Uterus (tissue), 4 donors: ENCODE measurements at places on chromosomes 13 and 19. TPM values are rescaled to one million over a fixed set of nuclear protein-coding genes. Genes with fewer than 3 reads are reported as not detected.

LRRC63 gene
- 1.2 TPM for total RNA-seq

CEACAM19 gene
- total RNA-seq, result 16.1 TPM

F7 gene
- total RNA-seq, result 0.69 TPM

SLC10A2 gene
- total RNA-seq, result not detected

FCAR gene
- total RNA-seq, result 0.40 TPM

ZNF780B gene
- total RNA-seq, result 48.3 TPM

NDUFS7 gene
- 39.2 TPM for total RNA-seq

- no peak for DNase-seq
Measured at GRCh38 chr13:23159760-23160637, 20.8 kb upstream of the SGCG start.

DNA sequence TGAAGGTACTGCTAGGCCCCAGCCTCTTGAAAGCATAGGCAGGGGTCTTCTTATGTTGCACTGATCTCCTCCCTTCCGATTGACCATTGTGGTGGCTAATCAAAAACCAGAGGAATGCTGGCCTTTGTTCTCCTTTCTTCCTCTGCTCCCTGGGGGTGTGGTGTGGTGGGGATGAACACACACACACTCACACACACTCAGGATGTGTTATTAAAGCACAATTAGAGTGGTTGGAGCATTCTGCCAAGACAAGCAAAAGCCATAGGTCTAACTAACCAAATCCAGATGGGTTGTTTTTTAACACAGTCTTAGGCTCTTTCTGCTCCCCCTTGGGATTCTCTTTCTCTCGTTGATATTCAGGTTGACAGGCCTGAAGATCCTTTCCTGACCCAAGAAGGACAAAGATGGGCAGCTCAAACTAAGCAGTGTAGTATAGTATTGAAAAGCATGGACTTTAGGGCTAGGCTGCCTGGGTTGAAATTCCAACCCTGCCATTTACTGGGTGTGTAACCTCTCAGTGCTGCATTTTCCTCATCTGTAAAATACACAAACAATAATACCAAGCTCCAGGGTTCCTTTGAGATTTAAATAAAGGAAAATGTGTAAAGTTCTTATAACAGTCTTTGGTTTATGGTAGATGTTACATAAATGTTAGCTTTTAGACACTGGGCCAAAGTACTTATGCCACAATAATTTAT lies 25.5 kb upstream of the DGKH start:
- DNase-seq, result no peak

MYBPC2 gene
- total RNA-seq, result 0.24 TPM

GRCh38 chr13:34039678-34040077 lies 221.7 kb downstream of the RFC3 start:
- DNase-seq, result no peak

GRCh38 chr13:25806264-25806974 lies 245.4 kb downstream of the SHISA2 start:
- DNase-seq, result no peak

GRCh38 chr19:35587321-35587720 lies 1.3 kb downstream of the PMIS2 start:
- no peak for DNase-seq

HMGB1 gene
- 428 TPM for total RNA-seq

OR7C1 gene
- not detected for total RNA-seq

- no peak for DNase-seq
Measured at GRCh38 chr13:79722885-79723445, 242.0 kb downstream of the NDFIP2 start.

DNA sequence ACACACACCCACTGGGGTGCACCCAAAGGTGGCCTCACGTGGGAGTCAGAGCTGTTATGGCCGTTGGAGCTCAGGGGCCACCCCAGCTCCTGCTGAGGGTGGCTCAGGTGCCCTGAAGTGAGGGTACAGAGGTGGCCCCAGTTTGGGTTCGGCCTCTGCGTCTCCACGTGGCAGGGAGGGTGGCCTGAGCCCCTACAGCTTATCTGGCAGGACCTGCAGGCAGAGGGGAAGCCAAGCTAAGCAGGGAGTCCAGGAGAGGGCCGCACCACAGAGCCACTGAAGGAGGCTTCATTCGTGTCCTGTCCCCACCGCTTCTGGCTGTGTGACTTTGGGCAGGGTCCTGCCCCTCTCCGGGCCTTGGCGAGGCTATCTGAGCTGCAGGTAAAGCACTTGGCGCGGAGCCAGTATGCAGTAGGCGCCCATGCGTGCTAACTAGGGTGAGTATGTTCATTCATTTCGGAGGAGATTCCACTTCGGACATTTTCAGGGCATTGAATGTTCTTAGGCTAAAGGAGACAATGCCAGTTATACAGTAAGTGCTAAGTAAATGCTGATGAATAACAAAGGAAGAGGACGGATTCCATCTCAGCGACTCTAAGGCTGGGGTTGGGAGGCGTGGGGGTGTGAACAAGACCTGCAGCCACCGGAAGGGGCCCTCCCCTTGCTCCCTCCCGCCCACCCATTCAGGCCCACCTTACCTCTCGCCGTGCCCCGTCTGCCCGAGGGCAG lies 4.9 kb downstream of the REX1BD start:
- no peak for DNase-seq

- DNase-seq, result peak; percentile 87
Measured at GRCh38 chr19:1248786-1249297, 459 bp downstream of the MIDN start.

- no peak for DNase-seq
Measured at GRCh38 chr19:28737021-28737895, 475.7 kb downstream of the UQCRFS1 start.

DNA sequence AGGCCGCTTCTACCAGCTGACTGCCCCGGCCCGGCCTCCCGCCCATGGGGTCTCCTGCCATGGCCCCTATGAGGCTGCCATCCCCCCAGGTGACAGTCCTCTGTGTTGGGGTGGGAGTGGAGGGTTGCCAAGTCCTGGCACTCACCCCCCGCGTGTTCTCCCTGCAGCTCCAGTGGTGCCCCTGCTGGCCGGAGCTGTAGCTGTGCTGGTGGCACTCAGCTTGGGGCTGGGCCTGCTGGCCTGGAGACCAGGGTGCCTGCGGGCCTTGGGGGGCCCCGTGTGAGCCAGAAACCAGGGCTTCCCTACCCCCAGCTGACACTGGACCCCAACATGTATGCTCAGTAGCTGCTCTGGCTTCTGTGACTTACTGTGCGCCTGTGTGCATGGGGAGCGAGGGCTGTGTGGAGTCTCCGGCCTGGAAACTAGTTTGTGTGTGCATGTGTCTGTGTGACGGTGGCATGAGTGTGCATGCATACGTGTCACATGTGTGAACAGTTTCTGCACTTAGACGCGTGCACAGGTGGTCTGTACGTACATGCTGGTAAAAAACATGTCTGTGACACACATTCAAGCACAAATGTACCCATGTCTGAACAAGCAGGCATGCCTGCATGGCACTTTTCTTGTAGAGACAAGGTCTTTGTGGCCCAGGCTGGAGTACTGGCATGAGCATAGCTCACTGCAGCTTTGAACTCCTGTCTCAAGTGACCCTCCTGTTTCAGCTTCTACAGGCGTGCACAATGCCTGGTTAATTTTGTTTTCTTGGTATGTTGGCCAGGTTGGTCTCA lies 4.9 kb downstream of the ACP4 start:
- no peak for DNase-seq

GRCh38 chr13:42760951-42761350 lies 20.4 kb upstream of the FAM216B start:
- DNase-seq, result peak; percentile 37

OSCAR gene
- total RNA-seq, result not detected

CD79A gene
- total RNA-seq, result not detected

DNA sequence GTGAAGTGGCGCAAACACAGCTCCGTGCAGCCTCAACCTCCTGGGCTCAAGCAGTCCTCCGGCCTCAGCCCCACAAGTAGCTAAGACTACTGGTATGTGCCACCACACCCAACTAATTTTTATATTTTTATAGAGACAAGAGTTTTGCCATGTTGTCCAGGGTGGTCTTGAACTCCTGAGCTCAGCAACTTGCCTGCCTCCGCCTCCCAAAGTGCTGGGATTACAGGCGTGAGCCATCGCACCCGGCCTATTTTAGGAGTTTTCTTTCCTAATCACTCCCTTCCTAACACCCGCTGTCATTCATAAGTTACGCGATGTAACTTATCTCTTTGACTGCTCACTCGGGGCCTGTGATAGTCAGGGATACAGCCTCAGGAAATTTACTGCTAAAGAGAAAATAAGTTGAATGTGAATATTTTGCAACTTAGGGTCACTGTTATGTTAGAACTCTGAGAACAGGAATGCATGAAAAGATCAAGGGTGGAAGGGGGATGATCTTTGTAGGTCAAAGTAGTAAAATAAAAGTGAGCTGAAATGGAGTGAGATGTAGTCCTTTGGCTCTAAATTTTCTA lies 140.3 kb downstream of the DCT start:
- DNase-seq, result peak; percentile 37

DNA sequence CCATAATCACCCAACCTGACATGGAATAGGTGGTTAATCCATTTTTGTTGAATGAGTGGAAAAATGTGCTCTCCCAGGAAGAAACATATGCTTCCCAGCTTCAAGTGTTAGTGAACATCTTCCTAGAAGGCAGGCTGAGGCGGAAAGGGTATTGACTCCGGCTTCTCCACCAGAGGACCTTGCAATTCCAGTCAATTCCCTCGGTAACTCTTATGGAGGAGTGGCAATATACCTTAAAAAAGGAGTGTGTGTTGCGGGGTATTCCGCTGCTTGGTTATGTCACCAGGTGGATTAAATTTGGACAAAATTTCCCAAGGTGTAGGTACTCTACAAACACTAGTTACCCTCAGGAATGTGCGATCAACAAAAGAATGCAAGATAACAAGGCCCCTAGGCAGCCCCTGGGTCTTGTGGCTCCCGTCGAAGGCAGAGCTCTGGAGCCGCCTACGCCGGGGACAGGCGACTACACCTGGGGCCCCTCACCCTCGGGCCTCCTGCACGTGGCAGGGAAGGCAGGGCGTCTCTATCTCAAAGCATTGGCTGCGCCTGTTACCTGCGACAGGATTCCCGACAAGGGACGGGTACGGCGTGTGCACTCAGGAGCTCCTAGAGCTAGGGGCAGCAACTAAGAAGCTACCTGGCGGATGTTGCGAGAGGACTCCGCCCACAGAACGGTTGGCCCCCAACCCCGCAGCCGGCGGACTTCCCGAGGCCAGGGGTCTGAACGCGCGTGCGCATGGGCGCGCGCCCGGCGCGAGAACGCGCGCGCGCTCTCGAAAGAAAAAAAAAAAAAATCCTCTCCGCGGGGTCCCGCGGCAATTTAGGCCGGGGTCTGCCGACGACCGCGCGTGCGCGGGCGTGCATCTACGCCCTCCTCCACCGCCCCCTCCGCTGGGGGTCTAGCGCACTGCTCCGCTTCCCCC lies at the start of gene WDR87:
Gene WDR87, minus strand, starts transcription at position 649 of the 923 bp plus-strand sequence. CDS start 8,355 bp downstream, outside the sequence.
- peak; percentile 17 for DNase-seq

GRCh38 chr13:37811441-37811840 lies 58.1 kb downstream of the TRPC4 start:
- no peak for DNase-seq

KRI1 gene
- 20.9 TPM for total RNA-seq

DNA sequence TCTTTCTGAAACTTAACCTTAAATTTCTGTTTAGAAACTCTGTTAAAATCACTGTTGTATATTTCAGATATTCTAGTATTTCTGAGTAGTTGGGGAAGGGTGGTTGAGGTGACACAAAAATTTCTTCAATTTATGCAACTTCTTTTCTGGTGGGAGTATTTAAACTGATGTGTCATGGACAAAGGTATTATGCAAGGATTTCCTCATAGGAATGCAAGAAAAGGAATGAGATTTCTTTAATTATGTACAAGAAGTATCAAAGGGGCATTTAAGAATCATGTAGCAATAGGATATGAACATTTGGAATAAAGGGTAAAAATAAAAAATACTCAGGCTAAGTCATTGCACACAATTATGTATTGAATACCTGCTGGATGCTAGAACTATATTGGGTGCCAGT lies 575.8 kb upstream of the KLF12 start:
- no peak for DNase-seq

GRCh38 chr19:5018224-5019015 lies 49.5 kb downstream of the KDM4B start:
- no peak for DNase-seq

- DNase-seq, result peak; percentile 44
Measured at GRCh38 chr19:1237754-1238368, at the start of gene CBARP. Gene CBARP, minus strand, starts transcription at chr19:1238005. Its CDS starts 1,905 bp downstream, at chr19:1236100.
